ENCODE measurements at places on chromosomes 7 and 10.
A peak's percentile ranks its signal among the peaks of the same experiment; 100 is the strongest.

- DNase-seq, result no peak
Measured at GRCh38 chr10:12387561-12388210, 38.3 kb downstream of the CAMK1D start.

- no peak for DNase-seq
Measured at GRCh38 chr7:120723465-120724385, 134.2 kb downstream of the TSPAN12 start.

DNA sequence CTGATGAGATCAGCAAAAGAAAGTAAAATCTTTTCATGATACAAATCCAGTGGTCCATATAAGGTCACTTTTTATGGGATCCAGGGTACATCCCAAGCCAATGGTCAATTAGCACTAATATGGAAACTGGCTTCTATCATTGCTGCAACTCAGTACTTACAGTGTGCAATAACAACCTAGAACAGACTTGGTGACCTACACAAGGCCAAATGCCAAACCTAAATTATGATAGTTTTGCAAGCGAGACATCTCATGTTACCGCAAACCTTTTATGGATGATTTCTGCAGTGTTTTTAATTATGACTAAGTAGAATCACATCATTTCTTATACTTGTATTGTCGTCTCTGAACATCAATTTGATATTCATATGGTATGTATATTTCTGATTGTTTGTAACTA lies 583.5 kb upstream of the SEMA3D start:
- DNase-seq, result no peak

GRCh38 chr7:105697753-105698152 lies 116.5 kb upstream of the EFCAB10 start:
- no peak for DNase-seq

DNA sequence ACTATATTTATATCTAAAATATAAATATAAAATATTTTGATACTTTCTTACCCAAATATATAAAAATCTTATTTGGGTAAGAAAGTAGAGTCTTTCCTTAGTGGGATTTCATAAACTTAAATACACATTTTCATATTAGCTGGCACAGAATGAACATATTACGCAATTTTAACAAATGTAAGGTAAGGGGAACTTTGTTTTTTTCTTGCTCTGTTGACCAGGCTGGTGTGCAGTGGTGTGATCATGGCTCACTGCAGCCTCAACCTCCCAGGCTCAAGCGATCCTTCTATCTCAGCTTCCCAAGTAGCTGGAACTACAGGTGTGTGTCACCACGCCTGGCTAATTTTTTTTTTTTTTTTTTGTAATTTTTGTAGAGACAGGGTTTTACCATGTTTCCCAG lies 18.3 kb downstream of the CYP26A1 start:
- no peak for DNase-seq

- peak; percentile 77 for DNase-seq
Measured at GRCh38 chr10:10209167-10209566, 808.5 kb upstream of the CELF2 start.

- no peak for DNase-seq
Measured at GRCh38 chr10:649445-649797, 40.0 kb downstream of the DIP2C start.

DNA sequence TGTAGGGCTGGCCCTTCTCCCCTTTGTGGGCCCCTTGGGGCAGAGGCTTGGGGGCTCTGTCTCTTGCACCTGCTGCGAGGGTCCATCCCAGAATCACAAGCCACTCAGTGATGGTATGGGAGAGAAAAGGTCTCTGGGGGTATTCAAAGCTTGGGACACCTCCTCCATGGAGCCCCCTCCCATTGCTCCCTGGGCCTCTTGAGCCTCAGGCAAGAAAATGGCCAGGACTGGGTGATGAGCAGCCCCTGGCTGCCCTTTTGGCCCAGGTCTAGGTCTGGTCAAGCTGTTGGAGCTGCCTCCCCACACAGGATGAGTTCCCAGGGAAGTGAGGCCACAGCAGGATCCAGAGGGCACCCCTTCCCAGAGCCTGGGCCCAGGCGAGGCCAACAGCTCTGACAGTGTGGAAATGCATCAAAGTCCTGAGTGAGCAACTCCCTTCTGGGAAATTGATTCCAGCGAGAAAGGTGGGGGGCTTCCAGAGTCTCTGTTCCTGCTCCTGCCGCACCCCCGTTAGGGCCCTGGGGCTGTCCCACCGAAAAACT lies 3.4 kb upstream of the MYL7 start:
- DNase-seq, result no peak

DNA sequence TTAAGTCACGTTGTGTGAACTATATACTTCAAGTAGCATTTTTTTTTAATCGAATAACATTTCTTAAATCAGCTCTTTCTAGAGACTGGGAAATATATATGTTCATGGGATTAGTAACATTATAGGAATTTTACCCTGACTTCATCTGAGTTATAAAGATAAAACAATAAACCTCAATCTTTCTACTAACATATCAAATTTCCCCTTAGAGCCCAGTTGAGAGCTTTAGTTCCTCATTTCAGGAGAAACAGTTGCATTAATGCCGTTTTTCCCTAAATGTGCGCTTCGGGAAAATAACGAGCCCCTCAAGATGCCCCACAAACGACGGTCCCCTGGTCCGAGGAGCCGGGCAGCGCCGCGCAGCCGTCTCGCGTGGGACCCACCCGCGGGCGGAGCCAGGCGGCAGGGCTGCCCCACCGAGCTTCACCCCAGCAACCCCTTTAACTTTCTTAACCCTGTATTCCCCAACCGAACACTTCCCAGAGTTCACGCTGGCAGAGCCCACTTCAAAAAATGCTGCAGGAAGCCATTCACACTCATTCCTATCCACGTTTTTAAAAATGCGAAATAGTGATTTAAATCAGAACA lies 152.5 kb upstream of the YAE1 start:
- DNase-seq, result no peak

GRCh38 chr10:48525113-48525512 lies 79.8 kb downstream of the ARHGAP22 start:
- DNase-seq, result no peak

DNA sequence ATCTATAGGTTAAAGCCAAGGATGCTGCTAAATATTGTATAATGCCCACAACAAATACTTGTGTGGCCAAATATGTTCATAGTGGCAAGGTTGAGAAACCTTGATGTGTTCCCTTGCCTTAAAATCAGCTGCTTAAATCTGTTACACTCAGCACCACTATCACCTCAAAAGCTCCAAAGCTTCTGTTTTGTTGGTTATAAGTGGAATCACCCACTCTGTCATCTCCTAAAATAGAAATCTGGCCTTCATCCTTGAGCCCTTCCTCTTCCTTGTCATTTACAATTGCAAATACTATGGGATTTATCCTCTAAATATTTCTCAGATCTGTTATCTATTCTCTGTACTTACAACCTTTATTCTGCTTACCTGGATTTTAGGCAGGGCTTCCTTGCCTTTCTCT lies 61.4 kb downstream of the CPED1 start:
- no peak for DNase-seq

DNA sequence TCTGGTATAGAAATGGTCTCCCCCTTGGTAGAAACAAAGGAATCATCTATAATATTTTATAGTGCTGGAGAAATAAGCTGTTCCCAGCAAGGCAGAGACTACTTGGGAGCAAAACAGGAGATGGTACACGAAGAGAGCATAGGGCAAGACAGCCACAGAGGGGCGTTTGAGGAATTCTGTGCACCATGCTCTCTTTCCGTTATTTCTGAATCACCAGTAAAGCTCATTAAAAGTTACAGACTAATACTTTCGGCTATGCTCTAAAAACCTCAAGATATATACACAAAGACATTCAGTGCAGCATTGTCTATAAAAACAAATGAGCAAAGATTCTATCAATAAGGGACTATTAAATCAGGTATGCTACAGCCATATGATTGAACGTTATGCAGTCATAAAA lies 68.5 kb upstream of the FHIP2A start:
- no peak for DNase-seq

DNA sequence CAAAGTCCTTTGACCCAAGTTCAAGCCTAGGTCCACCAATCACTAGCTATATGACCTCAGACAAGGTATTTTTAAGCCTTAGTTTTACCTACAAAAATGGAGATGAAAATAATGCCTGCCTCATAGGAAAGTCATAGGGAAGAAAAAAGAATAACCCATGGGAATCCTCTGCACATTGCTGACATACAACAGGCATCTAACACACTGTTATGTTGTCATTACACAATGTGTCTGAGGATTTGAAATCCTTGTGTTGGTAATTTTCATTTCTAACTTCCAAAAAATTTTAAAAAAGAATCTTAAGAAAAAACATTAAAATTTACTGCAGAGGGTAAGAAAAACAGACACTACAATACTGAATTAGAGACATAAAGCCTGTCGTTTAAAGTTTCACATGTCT lies 5.7 kb downstream of the ANK3 start:
- no peak for DNase-seq

DNA sequence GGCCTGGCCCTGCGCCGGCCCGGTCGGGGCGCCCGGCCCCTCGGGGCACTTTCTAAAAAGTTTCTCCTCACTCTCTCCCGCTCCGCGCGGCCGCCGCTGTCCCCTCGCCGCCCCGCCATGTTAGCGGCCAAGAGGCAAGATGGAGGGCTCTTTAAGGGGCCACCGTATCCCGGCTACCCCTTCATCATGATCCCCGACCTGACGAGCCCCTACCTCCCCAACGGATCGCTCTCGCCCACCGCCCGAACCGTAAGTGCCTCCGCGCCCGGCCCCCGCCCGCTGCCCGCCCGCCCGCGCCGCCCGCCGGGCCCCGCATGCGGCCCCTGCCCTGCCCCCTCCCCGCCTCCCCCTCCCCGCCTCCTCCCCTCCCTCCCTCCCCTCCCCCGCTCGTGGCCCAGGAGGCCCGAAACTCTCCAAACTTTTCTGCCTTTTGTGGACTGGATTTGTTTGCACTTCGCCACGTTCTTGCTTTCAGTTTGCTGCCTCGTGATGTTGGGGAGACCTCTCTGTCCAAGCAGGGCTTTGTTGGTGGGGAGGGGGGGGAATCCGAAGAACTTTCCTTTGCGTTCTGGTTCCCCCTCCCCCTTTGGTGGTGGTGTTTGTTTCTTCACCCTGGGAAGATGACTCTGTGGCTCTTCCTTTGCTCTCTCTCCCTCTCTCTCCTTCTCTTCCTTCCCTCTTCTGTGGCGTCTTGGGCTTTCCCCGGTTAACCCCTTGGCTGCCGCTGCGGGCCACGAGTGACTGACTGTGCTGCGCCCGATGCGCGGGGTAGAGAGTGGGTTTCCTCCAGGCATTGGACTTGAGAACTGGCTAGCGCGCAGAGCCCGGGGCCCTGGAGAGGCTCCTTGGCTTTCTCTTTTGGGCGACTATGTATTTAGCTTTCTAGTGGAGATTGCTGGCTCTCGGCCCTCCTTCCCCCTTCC lies 1.6 kb downstream of the TCF7L2 start:
- DNase-seq, result peak; percentile 86

DNA sequence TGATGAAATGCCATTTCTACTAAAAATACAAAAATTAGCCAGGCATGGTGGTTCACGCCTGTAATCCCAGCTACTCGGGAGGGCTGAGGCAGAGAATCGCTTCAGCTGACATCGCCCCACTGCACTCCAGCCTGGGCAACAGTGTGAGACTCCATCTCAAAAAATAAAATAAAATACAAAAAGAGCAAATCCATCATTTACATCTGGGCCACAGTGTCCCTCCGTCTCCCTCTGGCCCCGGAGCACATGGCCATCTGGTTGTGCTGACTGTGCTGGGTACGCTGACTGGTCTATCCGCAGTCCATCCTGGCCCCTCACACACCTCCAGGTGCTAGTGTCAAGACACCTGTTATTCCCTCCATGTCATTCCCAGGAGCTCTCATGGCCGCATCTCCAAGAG lies 42.1 kb downstream of the KCNH2 start:
- DNase-seq, result no peak

DNA sequence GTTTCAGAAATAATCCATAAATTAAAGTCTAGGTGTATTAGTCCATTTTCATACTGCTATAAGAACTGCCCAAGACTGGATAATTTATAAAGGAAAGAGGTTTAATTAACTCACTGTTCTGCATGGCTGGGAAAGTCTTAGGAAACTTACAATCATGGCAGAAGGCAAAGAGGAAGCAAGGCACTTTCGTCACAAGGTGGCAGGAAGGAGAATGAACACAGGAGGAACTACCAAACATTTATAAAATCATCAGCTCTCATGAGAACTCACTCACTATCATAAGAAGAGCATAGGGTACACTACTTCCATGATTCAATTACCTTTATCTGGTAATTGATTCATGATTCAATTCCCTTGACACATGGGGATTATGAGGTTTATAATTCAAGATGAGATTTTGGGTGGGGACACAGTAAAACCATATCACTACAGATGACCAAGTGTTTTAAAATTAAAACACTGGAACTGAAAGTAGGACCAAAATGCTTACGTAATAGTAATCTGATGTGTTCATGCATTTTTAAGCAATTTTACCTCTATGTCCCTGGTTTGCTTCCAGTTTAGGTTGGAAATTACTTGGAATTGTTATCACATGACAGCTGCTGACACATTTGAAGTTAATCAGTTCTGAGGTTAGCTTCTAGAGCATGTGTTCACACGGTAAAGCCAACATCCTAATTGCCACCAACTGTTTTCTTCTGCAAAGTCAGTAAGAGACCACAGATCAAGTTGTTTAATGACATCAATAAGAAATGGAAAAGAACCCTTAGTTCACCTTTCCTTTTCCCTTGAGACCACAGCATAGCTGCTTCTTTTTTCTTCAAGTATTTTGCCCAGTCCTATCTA lies 48.4 kb upstream of the SEMA3C start:
- DNase-seq, result no peak

Measured in left lung (tissue), 14 donors.